HT1080 (cell line): ENCODE measurements at places on chromosomes 16 and 17. TPM values are rescaled to one million over a fixed set of nuclear protein-coding genes. Genes with fewer than 3 reads are reported as not detected.

- DNase-seq = peak; percentile 38
These were observed at the start of gene NT5C3B for GRCh38 chr17:41835800-41836549. TSS of gene NT5C3B (minus strand) at chr17:41836232. CDS start at chr17:41836193, 39 bp downstream.

DNA sequence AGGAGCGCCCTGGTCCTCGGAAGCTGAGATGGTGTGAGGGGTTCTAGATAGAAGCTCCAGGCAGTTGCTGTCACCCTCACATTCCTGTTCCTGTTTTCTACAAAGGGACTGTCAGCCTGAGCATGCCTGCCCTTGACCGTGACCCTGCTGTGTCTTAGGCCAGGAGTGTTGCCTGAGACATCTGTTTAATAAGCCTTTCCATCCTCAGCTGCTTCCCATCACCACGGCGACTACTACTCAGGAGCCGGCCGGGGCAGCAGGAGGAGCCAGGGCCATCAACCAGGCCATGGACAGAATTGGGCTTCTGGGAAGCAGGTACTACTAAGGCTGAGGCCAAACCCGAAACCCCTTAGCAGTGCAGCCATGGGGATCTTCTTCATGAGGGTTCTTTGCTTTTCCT lies 151.4 kb downstream of the KATNIP start:
- no peak for DNase-seq

DNA sequence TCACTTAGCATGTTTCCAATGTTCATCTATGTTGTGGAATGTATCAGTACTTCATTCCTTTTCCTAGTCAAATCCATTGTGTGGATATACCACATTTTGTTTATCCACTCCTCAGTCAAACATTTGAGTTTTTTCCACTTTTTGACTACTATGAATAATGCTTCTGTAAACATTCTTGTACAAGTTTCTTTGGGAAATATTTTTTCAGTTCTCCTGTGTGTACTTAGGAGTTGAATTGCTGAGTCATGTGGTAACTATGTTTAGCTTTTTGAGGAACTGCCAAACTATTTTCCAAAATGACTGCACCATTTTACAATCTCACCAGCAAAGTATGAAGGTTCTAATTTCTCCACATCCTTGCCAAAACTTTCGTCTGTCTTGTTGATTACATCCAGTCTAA lies 223.7 kb upstream of the AXIN2 start:
- peak; percentile 95 for DNase-seq

DNA sequence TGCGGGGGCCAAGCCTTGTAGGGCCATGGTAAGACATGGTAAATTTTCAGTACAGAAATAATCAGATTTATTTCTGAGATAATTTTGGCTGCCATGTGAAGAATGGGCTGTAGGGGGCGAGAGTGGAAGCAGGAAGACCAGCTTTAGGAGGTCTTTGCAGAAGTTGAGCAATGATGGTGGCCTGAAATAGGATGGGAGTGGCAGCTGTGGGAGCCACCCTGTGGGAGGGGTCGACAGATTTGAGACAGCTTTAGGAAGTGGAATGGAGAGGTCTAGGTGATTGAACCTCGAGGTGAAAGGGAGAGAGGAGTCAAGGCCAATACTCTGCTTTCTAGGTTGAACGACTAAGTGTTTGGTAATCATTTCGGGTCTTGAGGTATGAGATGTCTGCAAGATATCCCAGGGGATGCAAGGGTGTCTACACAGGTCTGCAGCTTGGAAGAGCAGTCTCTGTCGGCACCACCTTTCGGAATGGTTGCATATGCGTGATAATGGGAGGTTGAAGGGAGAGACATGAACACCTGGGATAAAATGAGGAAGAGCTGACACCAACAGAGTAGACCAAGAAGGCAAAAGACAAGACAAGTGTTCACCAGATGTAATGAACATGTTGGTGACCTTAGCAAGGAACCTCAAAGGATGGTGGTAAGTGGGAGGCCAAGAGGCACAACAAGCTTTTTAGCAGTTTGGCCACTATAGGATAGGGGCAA lies 4.2 kb upstream of the ATXN7L3 start:
- DNase-seq = peak; percentile 56

Gene KRTAP3-2
- total RNA-seq = not detected in 2 replicates

Gene HS3ST3B1
- total RNA-seq = 5.7 and 6.4 TPM in 2 replicates

DNA sequence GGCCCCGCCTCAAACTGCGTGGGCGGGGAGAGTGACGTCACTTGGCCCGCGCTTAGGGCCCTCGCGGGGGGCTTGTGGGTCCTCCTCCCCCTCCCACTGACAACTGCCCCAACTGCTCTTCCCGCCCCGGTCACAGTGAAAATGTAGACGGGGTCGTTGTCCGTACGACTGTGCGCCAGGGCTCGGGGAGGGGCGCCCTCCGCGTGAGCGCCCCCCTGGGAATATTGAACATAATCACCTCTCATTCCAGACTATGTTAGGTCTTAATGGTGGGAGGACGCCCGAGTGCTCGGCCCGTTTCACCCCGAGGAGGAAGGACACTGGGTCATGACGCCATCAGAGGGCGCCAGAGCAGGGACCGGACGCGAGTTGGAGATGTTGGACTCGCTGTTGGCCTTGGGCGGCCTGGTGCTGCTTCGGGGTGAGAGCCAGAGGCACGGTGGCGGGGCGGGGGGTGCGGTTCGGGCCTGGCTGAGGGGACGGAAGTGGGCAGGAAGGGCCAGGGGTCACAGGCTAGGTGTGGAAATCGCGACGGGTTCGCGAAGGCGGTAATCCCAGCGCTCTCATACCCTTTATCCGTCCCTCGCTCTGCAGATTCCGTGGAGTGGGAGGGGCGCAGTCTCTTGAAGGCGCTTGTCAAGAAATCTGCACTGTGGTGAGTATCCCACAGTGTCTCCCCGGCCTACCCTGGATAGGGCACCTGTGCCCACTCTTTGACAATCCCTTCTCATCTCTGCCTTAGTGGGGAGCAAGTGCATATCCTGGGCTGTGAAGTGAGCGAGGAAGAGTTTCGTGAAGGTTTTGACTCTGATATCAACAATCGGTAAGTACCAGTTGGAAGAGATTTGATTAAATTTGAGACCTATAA lies at the start of gene ELP5:
ELP5 (plus strand) TSS at position 40 of the 868 bp plus-strand sequence; CDS start at position 376, 336 bp downstream.
- DNase-seq = peak; percentile 92

DNA sequence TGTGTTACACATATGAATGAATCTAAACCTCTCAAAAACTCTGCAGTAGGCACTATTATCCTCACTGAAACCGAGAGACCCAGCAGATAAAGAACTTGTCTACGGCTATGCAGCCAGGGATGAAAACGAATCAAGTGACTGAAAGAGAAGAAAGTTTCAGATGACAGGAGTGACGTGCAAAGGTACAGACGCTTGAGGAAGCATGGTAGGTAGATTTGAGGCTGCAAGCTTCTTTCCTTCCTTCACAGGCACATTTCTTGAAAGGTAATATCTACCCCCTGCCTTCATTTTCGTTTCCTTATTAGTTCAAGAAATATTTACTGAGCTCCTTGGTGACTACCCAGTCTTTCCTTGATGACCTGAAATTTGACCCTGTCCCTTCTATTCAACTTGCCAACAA lies 211.5 kb upstream of the AXIN2 start:
- no peak for DNase-seq

DNA sequence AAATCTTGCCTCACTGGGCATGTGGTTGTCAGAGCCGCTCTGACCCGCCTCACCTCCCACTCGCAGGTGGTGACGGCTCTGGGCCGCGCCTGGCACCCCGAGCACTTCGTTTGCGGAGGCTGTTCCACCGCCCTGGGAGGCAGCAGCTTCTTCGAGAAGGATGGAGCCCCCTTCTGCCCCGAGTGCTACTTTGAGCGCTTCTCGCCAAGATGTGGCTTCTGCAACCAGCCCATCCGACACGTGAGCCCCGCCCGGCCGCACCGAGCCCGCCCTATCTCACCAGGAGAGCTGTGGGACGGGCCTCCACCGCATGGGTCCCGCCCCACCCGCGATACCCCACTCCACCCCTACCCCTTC lies 4.0 kb downstream of the TGFB1I1 start:
- no peak for DNase-seq

DNA sequence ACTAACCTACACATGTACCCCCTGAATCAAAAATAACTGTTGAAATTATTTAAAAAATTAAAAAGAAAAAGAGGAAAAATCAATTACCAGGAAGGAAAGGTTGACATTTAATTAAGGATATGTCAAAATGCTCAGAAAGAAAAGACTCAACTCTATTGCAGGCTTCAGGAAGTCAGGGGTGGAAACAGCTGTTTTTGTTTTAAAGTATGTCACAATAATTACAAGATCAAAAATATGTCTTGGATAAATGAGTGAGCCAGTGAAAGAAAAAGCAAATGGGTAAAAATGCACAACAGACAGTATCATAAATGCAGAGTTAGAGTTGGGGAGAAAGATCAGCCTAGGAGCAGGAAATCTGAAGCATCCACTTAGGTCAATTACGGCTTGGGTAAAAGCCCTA lies 146.0 kb downstream of the CDH11 start:
- DNase-seq = no peak

DNA sequence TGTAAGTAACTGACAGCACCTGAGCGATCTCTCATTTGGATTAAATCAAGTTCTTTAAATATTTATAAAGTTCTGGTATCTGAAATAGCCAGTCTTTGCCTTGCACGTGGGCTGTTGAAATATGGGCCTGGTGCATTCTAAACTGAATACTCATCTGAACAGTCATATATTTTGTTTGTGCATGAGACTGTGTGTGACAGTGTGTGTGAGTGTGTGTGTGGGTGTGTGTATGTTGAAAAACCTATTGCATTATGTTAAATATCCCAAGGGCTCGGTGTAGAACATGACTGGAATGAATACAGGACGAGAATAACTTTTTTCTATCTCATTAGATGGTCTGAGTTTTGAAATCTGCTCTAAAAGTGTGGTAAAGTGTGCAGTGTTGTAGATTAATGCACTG lies 82.4 kb upstream of the TOX3 start:
- DNase-seq = no peak

Gene HNF1B
- total RNA-seq = not detected in 2 replicates

DNA sequence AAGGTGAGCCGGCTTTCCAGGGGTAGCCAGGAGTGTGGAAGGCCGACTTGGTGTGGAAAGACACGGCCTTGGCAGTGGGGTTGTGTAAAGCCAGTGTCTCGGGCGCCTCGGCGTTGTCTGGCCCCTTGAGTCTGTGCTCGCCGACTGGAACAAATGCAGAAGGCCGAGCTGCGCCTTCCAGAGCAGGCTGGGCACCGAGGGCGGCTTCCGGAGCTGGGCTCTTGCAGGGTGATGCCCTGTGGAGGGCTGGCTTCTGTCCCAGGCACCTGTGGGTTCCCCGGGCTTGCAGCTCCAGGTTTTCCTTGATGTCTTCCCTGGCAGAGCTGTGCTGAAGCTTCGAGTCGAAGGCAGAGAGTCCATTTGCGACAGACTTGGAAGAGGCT lies 8.0 kb downstream of the ZNF750 start:
- DNase-seq = no peak

DNA sequence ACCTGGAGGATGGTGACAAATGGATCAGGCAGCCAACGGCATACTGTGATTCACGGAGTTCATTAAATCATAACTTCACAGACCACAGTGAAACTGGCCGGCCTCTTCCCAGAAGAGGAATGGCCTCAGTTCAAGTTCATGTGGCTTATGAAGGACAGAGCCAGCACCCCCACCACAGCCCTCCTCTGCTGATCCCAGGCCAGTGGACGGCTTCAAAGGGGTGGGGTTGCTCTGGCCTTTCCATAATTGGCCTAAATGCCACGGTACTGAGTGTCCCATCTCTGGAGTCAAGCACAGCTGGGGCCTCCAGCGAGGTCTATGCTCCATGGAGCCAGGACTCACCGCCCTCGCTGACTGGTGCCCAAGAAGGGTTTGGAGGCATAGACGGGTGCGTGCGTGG lies 21.4 kb downstream of the GALNS start:
- no peak for DNase-seq

DNA sequence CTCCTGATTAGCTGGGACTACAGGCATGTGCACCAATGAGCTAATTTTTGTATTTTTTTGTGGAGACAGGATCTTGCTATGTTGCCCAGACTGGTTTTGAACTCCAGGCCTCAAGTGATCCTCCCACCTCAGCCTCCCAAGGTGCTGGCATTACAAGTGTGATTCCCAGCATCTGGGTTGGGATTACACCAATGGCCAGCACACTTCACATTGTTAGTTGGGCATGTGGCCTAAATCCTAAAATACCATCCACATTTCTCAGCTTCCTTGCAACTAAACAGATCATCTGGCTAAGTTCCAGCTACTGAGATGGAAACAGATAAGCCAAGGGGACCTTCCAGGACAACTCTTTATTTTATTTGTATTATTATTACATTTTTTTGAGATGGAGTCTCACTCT lies 9.9 kb downstream of the RABEP2 start:
- peak; percentile 61 for DNase-seq

- no peak for DNase-seq
These were observed 3.0 kb upstream of the MT1A start for GRCh38 chr16:56635441-56635967.

DNA sequence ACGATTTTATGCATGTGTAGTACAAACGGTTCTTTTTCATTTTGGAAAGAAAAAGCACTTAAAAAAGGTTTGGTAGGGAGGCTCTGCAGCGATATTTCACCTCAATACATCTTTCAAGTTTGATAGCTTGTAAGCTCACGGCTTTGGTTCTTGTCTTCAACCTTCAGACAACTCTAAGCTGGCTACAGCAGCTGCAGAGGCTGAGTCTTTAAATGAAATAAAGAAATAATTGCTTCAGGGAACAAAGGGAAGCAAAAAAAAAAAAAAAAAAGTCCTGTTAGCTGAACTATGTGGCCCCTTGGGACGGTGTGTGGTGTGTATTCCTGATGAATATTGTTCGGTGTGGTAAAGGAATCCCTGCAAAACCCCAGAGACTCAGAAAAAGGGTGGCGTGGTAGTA lies 265.1 kb downstream of the NTN1 start:
- DNase-seq = no peak

GRCh38 chr17:7849751-7850504 lies 4.9 kb upstream of the TMEM88 start:
- DNase-seq = no peak

Gene SBK1
- 0.02 and 0.10 TPM in 2 replicates for total RNA-seq

- no peak for DNase-seq
These were observed 24.1 kb downstream of the GNPTG start for GRCh38 chr16:1375741-1376410.

- peak; percentile 82 for DNase-seq
These were observed 44.9 kb downstream of the PRSS54 start for GRCh38 chr16:58249780-58250478.

Gene KCNH4
- not detected in 2 replicates for total RNA-seq

Gene SEPTIN12
- not detected in 2 replicates for total RNA-seq

DNA sequence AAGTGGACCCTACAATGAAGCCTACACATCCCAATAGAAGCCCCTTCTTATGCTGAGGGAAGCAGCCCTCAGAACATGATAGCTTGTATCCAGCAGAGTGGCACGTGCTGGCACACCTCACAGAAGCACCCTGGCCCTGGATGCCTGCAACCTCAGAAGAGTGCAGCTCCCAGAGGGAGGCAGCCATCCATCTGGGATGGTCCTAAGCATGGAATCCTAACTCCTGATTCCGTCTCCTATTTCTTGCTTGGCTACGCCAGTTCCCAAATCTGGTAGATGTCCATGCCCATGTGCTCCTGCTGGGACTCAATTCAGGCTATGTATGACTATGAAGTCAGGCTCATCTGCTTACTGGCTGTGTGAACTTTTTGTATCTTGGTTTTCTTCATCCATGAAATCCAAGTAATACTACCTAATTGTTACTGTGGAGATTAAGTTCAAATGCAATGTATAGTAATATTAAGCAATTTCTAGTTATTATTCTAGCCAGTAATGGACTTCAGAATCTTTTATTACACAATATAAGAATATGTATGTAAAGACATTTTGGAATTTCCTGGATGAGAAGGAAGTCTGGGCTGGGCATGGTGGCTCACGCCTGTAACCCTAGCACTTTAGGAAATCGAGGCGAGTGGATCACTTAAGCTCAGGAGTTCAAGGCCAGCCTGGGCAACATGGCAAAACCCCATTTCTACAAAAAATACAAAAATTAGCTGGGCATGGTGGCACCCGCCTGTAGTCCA lies 32.4 kb downstream of the SIAH1 start:
- DNase-seq = no peak

- DNase-seq = no peak
These were observed 40.0 kb upstream of the CDYL2 start for GRCh38 chr16:80844395-80844794.
